ENCODE measurements at places on chromosomes 7 and 10.

GRCh38 chr7:151756076-151756731 lies 120.7 kb downstream of the PRKAG2 start:
- DNase-seq, result peak; percentile 26

DNA sequence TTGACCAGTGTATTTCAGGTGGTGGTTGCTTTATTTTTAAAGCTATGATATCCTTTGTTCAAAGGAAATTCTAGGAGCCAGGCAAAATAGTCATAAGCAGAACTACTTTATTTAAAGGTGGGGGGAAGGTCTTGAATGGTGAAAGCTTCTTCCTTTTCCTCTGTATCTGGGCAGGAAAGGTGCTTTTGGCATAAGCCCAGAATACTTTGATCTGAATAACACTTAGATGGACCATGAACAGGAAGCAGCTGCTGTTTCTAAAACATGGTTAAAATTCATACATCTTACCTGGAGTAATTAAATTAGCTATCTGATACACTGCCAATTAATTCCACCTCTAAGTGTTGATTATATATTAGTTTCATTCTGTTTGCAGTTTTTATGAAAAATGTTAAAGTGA lies 13.3 kb downstream of the ZNF804B start:
- DNase-seq, result no peak

GRCh38 chr7:36312064-36312914 lies 77.4 kb upstream of the ANLN start:
- DNase-seq, result no peak

DNA sequence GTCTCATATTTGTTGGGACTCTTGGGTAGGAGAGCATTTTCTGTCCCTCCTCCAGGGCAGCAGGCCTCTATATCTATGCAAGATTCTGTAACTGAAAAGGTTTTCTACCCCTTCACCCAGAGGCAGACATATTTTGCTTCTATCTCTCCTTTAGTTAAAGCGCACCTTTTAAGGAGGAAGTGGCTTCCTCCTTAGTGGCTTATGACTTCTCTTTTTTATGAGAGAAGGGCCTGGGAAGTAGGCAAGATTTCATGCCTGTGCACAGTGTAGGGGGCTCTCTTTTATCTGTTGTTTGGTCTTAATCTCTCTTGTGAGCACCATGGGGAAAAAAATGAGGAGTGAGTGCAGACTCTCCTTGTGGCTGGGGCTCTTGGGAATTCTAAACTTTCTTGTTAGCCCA lies 122.1 kb downstream of the LRMDA start:
- no peak for DNase-seq

GRCh38 chr7:18128846-18129245 lies 101.2 kb upstream of the PRPS1L1 start:
- no peak for DNase-seq

DNA sequence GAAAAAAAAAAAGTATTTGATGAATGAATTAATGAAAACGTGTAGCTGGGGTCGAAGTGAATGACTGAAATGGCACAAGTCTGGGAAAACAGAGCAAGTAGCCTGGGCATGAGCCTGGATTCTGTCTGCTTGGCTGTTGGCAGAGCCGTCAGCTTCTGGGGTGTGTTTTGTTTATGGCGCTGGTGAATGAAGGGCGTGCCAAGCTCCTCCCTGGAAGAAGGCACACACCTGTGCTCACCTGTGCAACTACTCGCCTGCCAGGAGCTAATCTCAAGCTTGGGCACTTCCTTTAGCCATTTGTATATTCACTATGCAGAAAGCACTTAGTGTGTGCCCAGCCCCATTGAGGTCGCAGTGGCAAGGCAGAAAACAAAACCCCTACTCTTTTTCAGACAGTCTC lies 74.1 kb downstream of the GTF2IRD1 start:
- no peak for DNase-seq

- DNase-seq, result peak; percentile 7
These were observed 50.8 kb downstream of the ZNF503 start for GRCh38 chr10:75350791-75351190.

DNA sequence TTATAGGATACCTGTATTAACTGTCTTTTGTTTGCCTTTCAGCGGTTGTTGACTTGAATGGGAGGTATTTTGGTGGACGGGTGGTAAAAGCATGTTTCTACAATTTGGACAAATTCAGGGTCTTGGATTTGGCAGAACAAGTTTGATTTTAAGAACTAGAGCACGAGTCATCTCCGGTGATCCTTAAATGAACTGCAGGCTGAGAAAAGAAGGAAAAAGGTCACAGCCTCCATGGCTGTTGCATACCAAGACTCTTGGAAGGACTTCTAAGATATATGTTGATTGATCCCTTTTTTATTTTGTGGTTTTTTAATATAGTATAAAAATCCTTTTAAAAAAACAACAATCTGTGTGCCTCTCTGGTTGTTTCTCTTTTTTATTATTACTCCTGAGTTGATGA lies 26.6 kb downstream of the RBM17 start:
- DNase-seq, result no peak

GRCh38 chr7:77995717-77996116 lies 197.1 kb downstream of the PHTF2 start:
- DNase-seq, result no peak

GRCh38 chr7:128271471-128271941 lies 30.4 kb downstream of the LEP start:
- DNase-seq, result no peak

DNA sequence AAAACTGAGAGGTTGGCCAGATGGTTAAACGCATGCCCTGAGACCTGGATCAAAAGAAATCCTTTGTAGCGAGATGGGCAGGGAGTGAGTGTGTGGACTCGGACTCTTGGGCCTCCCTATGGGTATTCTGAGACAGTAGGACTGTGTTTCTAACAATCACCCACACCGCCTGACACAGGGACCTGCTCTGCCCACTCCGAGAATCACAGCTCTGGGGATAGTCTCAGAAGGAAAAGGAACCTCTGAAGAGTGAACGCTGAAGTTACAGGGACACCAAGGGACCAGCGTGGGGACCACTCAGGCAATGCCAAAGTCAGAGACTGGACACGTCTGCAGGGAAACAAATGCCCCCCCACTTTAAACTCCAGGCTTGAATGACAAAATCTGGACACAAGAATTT lies 242.1 kb upstream of the TCERG1L start:
- DNase-seq, result no peak

GRCh38 chr7:94049615-94050014 lies 45.5 kb upstream of the BET1 start:
- no peak for DNase-seq

DNA sequence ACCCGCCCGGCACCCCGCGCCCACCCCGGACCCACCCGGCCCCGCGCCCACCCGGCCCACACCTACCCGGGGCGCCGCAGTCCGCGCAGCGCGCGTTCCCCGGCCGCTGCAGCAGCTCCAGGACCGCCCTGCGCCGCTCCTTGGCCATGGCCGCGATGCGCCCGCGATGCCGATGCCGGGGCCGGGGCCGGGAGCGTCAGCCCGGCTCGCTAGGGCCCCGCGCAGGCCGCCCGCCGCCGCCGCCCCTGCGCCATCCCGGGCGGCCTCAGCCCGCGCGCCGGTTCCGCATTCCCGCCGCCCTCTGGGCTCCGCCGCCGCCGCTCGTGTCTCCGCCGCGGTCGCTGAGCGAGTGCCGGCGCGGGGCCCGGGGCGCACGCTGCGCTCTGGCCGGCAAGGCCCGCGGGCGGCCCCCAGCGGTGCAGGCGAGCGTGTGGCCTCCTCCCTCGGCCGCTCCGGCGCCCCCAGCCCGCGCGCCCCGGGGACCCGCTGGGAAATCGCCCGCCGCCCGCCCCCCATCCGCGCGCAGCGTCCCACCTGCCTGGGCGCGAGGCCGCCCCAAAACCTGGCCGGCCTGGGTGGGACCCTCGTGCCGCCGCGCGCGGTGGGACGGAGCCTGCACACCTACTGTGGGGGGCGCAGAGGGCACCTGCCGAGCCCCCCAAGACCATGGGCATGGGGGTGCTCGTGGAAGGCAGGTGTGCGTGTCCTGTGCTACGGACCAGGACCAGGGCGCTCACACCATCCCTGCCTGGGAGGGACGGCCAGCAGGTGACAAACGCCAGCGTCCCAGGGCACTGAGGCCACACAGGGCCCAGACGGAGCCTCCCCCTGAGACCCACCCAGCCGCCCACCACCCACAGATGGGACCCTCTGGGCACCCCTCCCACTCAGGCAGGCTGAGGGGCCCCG lies at the start of gene ADAP1:
Gene ADAP1, minus strand, starts transcription at position 351 of the 909 bp plus-strand sequence. Its CDS starts 203 bp downstream, at position 148.
- DNase-seq, result no peak

GRCh38 chr7:73429622-73430505 lies 3.7 kb upstream of the FZD9 start:
- DNase-seq, result no peak

DNA sequence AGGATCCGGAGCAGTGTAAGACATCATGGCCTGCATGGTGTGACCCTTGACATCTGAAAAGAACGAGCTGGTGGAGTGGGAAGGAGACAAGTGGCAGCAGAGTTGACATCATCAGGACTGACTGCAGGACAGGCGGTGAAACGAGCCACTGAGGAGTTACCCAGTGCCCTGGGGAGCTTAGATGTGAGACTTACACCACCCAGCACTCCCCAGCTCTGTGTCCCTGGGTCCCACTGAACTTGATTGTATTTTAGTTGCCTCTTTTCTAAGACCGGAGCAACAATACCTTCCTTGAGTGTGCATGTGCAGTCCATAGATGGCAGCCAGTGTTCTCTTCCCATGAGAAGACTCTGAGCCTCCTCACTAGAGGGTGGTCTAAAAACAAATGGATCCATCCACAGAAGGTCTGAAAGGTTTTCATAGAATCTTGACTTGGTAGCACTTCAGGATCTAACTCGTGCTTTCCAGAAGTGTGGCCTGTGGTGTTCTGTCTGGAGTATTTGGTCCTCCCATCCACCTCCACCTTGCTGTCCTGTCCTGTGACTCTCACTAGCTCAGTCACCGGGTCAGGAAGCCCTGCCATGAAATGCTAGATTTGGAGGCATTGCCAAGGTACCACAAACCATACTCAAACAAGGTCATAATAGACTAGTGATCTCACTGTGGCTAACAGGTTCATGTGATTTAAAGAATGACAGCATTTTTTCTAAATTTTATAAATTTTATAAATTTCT lies 59.0 kb downstream of the IKZF1 start:
- DNase-seq, result no peak

DNA sequence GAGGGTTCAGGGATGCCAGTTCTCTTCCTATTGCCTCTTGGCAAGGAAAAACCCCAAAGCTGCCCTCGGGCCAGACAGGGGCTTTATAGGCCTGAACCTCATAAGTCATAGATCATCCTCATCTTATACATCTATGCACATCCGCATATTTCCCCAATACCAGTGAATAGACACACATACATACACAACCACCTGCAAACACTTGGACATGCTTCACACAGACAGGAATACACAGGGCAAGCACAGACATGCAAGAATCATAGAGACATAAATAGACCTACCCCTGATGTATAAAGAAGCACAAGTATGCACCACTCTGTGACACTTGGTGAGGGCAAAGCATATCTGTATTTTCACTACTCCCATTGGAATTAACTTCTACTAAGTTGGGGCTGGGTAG lies 30.7 kb downstream of the MBL2 start:
- DNase-seq, result no peak

DNA sequence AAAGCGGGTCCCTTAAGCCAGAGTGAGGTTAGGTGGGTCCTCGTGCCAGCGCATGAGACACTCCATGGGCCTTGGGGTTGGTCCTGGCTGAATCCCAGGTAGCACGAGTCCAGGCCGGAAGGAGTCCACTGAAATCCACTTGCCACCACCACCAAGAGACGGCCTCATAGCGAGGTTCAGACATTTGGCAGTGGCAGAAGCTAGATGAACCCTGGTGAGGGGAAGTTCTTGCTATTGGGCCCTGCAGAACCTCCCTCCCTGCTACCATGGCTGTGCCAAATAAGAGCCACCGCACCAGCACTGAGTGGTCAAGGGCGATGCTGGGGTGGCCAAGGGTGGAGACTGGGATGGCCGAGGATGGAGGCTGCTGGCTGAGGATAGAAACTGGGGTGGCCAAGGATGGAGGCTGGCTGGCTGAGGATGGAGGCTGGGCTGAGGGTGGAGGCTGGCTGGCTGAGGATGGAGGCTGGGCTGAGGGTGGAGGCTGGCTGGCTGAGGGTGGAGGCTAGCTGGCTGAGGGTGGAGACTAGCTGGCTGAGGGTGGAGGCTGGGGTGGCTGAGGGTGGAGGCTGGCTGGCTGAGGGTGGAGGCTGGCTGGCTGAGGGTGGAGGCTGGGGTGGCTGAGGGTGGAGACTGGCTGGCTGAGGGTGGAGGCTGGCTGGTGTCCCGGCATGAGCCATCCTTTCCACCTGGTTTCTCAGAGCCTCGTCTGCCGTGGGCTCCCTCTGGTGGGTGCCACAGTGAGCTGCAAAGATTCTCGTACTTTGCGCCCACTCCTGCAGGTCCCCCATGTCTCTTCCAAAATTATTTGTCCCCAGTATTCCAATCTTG lies 88.2 kb downstream of the ELFN1 start:
- peak; percentile 56 for DNase-seq

- no peak for DNase-seq
These were observed 126.2 kb downstream of the KLF6 start for GRCh38 chr10:3658766-3659165.

- no peak for DNase-seq
These were observed 180.5 kb downstream of the TAX1BP1 start for GRCh38 chr7:27920281-27920946.

GRCh38 chr7:41873741-41874140 lies 170.9 kb upstream of the INHBA start:
- DNase-seq, result no peak

DNA sequence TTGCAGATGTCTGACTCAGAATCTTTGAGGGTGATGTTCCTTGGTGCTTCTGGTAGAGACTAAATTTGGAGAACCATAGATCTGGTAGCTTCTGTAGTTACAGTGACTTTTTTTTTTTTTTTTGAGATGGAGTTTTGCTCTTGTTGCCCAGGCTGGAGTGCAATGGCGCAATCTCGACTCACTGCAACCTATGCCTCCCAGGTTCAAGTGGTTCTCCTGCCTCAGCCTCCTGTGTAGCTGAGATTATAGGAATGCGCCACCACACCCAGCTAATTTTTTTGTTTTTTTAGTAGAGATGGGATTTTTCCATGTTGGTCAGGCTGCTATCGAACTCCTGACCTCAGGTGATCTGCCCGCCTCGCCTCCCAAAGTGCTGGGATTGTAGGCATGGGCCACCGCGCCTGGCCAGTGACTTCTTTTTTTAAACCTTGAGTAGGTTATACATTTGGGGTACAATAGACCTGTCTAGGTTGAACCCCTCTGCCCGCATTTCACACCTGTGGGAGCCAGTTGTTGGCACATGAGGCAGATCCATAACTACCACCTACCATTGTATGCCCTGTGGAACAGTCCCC lies 47.0 kb downstream of the SUFU start:
- DNase-seq, result no peak

GRCh38 chr7:24721481-24722001 lies 35.7 kb downstream of the GSDME start:
- no peak for DNase-seq

- no peak for DNase-seq
These were observed 2.0 kb downstream of the PLCE1 start for GRCh38 chr10:93995598-93996271.

- DNase-seq, result no peak
These were observed 17.7 kb downstream of the CPA5 start for GRCh38 chr7:130362251-130362816.
